ENCODE measurements at places on chromosomes 12 and 14.

GRCh38 chr12:6763380-6763779 lies 2.8 kb upstream of the PTMS start:
- no peak for DNase-seq

DNA sequence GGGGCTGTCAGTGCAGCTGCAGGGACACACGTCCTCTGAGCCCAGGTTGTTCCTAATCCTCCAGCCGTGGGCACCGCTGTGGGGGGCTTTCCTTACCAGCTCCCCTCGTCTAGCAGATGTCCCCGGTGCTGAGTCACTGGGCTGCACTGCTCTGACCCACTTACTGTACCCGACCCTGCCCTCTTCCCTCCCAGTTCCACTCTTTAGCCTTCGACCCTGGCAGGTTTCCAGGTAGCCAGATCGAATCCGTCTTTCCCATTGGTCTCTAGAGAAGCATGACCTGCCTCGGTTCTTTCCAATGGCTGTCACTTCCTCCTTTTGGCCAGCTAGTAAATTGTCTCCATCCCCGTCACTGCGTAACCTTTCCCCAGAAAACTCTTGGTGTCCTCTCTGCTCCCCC lies 48.4 kb downstream of the ELK3 start:
- no peak for DNase-seq

- no peak for DNase-seq
Measured at GRCh38 chr12:51729331-51729730, 119.2 kb downstream of the FIGNL2 start.

GRCh38 chr12:105369014-105369413 lies 38.5 kb downstream of the C12orf75 start:
- DNase-seq, result no peak

- DNase-seq, result no peak
Measured at GRCh38 chr14:31336646-31337045, 83.7 kb downstream of the HEATR5A start.

DNA sequence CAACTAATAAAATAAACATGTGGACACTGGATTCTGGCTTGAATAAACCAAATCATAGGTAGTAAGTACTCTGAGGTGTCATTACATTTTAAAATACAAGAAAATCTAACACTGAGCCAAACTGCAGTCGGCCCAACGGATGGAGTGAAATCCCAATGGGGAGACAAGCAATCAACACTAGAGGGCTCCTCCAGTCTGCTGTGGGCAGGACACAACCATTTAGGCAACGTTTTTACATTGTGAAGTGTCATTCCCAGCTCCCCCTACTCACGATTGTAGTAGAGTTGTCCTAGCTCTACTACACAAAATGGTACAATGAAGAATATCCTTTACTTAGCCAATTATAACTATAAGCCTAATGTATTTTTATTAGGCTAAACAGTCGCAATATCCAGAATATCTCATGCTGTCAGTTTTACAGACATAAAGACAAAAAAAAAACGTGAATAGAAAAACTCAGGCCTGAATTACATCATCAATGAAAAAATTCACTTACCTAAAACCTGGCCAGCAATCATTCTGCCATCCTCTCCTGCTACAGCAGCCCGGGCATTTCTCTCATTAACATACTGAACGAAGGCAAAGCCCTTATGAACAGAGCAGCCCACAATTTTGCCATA lies 35.7 kb downstream of the HNRNPC start:
- DNase-seq, result no peak

DNA sequence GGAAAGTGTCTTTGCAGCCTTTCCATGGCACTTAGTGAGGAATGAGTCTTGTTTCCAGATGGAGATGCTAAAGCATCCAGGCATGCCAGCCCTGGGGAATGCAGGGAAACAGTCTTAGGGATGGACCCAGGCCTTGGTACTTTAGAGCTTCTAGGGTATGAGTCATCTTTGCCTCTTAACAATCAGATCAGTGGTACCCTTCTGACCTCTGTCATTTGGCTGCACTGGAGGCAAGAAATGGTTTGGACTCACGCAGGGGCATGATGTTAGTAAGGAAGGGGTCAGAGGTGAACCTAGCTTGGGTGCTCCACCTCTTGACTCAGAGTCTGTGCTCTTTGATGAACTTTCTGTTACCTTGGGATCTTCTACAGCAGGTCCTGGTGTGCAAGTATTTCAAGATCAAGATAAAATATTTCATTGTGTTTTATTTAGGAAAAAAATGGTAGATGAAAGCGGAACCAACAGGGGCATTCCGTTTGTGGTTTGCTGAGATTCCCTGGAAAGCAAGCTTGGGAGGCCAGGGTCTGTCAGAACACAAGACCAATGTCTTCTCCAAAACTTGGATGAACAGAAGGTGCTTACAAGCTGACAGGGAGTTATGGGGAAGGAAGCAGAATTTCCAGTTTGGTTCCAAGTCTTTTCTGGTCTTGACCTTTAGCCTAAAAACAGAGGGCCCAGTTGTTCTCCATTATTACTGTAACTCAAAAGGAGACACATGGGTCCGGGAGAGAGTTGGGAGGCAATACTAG lies 216.2 kb downstream of the ZFP36L1 start:
- no peak for DNase-seq

GRCh38 chr14:105665247-105665950 lies 139.0 kb downstream of the TMEM121 start:
- no peak for DNase-seq

DNA sequence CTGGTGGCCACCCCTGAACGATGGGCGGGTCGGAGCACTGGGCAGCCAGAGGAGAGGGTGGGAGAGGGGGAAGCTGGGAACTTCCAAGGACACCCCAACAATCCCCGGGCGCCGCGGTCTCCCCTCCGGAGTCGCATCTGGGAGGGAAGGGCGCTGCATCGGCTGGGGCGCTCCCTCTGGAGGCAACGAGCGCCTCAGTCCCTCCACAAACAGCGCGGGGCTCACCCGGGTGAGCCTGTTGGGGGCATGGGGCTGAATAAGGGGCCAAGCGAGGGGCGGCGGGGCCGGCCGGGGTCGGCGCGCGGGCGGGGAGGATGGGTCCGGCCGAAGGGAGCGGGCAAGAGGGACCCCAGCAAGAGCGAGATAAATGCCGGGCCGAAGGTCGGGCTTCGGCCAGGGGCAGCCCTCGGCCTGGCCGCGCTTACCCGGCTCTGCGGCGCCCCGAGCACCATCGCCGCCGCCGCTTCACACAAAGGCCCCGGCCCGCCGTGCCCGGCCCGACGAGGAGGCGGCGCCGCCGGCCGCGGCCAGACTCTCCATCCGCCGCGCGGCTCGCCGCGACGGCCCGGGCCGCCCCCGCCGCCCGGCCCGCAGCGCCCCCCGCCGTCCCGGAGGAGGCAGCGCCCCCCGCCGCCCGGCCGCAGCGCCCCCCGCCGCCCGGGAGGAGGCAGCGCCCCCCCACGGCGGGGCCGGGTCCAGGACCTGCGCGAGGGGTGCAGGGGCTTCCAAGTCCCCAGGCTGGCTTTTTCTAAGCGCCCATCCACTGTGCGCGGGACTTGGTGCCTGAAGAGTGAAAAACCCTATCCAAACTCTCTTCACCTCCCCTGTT lies at the start of gene ZBTB39:
TSS of gene ZBTB39 (minus strand) at position 567 of the 829 bp plus-strand sequence. CDS start 1,629 bp downstream, outside the sequence.
- DNase-seq, result peak; percentile 66

GRCh38 chr14:90274808-90275457 lies 18.6 kb downstream of the PSMC1 start:
- no peak for DNase-seq

- no peak for DNase-seq
Measured at GRCh38 chr14:102066041-102066451, 20.8 kb downstream of the HSP90AA1 start.
